Small intestine (tissue), 16 donors: ENCODE measurements at places on chromosomes 1 and 21. TPM values are rescaled to one million over a fixed set of nuclear protein-coding genes. Genes with fewer than 3 reads are reported as not detected.

DNA sequence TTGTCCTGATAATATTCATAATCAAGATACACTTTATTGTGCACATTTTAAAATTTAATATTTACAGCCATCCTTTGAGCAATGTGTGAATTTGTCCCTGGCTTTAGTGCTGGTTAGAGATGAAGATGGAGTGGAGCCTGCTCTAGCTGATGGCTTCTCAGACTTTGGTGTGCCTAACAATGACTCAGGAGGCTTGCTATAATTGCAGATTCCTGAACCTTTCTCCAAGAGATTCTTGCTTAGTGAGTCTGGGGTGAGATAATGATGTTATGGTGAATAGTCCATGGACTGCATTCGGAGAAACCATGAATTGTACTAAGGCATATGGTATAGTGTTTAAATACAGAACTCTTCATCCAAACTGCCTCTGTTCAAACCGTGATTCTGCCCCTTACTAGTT, 307.1 kb downstream of the PAPPA2 start:
- H3K4me3 ChIP-seq, result no peak overlapping the region
- no peaks in the 10 kb centered on the region for H3K4me1 ChIP-seq
- H3K27me3 ChIP-seq, result no peaks in the 10 kb centered on the region

DNA sequence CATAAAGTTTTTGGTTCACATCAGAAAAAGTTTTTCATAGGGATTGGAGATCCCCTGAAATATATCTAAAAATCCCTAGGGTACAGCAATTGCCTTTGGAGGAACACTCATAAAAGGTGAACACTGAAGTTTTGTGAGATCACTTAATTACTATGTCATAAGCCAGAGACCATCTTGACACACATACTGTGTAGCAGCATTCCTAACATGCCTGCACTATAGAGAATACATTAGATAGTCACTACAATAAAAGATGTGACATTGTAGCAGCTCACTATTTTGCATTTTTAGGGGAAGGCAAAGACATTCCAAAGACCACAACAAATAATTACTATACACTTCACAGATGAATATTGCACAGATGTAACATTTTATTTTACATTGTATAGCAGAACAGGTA, 779.9 kb downstream of the KCNT2 start:
- H3K27me3 ChIP-seq, result no peaks in the 10 kb centered on the region
- no peak overlapping the region for H3K4me3 ChIP-seq
- no peaks in the 10 kb centered on the region for H3K4me1 ChIP-seq
- no peaks in the 10 kb centered on the region for H3K36me3 ChIP-seq
- H3K27ac ChIP-seq, result no peak overlapping the region

GRCh38 chr1:54545916-54546635, 2.0 kb upstream of the ACOT11 start:
- peaks cover 38% of the 10 kb centered on the region for H3K4me1 ChIP-seq
- no peaks in the 10 kb centered on the region for H3K27me3 ChIP-seq
- DNase-seq, result no peak
- H3K27ac ChIP-seq, result no peak overlapping the region

DNA sequence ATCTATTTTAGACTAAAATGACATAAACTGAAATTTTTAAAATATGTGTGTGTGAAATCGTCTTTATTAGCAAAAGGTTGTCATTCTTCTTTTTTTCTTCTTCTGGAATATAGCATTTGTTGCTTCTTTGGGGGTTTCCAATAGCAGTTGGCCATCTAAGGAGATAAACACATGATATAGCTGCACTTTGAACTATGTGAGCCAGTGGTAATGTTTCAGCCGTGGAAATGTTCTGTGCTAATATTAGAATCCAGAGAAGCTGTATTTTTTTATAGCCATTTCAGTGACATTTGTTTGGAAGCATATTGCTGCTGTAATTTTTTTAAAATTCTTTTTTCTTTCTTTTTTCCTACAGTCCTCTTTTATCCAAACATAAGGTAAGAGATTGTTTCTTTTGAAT, 75.1 kb downstream of the CNST start:
- H3K4me1 ChIP-seq, result no peaks in the 10 kb centered on the region
- no peak overlapping the region for H3K27ac ChIP-seq
- peak; percentile 26 for DNase-seq
- H3K36me3 ChIP-seq, result peaks cover 16% of the 10 kb centered on the region
- no peaks in the 10 kb centered on the region for H3K27me3 ChIP-seq

- no peak overlapping the region for H3K27ac ChIP-seq
- H3K4me3 ChIP-seq, result no peak overlapping the region
- no peaks in the 10 kb centered on the region for H3K27me3 ChIP-seq
- H3K4me1 ChIP-seq, result no peaks in the 10 kb centered on the region
These were observed 468.5 kb downstream of the PCP4 start for GRCh38 chr21:40335704-40336103.

DNA sequence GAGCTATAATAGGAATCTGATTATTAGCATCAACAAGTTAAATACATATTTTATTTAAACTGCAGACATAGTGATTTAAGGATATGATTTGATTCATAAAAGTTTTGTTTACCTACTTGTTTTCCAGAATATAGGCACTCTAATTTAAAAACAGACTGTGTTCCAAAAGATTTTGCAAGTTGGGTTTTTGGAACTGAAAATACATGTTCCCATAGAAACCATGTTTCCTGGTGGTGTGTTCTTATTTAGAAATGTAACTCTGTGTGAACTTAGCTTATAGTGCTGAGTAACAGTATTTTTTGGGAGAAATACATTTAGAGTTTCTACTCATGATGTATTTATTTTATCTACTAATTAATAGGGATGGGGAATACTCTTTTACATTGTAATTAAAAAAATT, 21.8 kb downstream of the USP25 start:
- H3K4me3 ChIP-seq, result no peak overlapping the region
- no peak for DNase-seq
- H3K4me1 ChIP-seq, result peaks cover 18% of the 10 kb centered on the region
- H3K36me3 ChIP-seq, result no peaks in the 10 kb centered on the region

GRCh38 chr1:246588159-246588721, 22.0 kb downstream of the CNST start:
- no peaks in the 10 kb centered on the region for H3K27me3 ChIP-seq
- DNase-seq, result no peak
- H3K36me3 ChIP-seq, result peaks cover 14% of the 10 kb centered on the region
- H3K4me3 ChIP-seq, result no peak overlapping the region
- H3K4me1 ChIP-seq, result peaks cover 8% of the 10 kb centered on the region

DNA sequence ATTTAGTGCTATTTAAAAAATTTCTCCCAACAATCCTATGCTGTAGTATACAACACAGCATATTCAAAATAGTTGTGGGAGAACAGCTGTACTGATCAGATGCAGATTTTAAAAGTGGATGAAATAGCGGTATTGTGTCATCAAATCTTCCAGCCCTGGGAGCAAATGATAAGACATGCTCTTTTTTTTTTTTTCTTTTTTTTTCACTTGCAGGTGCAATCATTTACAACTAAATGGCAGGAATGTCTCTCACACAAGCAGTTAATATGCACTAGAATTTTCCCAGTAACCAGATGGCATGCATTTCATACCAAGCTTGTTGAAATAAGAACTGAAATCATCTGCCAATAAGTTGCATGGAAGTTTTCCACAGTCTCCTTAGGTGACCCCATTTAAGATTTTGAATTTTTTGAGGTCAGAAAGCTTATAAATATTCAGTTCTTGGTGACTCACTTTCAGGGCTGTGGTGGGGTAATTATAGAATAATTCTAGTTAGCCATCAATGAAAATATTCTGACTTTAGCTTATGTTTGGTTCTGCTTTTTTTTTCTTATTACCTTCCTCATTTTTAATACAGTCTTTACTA, 623.9 kb upstream of the NR5A2 start:
- H3K36me3 ChIP-seq, result no peaks in the 10 kb centered on the region
- DNase-seq, result no peak
- H3K4me1 ChIP-seq, result no peaks in the 10 kb centered on the region
- H3K27ac ChIP-seq, result no peak overlapping the region

DNA sequence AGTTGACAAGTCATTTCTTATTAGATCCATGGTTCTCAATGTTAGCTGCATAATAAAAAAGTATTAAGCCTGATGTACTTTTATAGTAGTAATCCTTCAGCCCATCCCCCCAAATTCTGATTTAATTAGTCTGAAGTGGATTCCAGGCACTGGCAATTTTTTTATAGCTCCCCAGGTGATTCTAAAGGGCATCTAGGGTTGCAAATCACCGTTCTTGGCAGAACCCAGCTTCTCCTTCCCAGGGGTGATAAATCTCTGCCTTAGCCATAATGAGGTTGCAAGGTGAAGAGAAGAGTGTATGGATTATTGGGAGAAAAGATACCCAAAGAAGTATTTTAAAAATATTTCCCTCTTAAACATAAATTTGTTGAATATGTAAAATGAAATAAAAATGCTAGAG, 43.0 kb upstream of the RXRG start:
- no peaks in the 10 kb centered on the region for H3K4me1 ChIP-seq
- DNase-seq, result no peak
- no peaks in the 10 kb centered on the region for H3K36me3 ChIP-seq
- H3K4me3 ChIP-seq, result no peak overlapping the region
- H3K27me3 ChIP-seq, result peaks cover 3% of the 10 kb centered on the region

GRCh38 chr1:184945678-184946412, 28.5 kb downstream of the NIBAN1 start:
- no peaks in the 10 kb centered on the region for H3K4me1 ChIP-seq
- H3K27ac ChIP-seq, result no peak overlapping the region
- H3K4me3 ChIP-seq, result no peak overlapping the region
- no peaks in the 10 kb centered on the region for H3K27me3 ChIP-seq
- no peaks in the 10 kb centered on the region for H3K36me3 ChIP-seq
- DNase-seq, result no peak

The LRRC71 gene
- not detected for polyA plus RNA-seq

The NDUFS5 gene
- polyA plus RNA-seq, result 574 TPM
